ENCODE measurements at places on chromosomes 4 and X.

DNA sequence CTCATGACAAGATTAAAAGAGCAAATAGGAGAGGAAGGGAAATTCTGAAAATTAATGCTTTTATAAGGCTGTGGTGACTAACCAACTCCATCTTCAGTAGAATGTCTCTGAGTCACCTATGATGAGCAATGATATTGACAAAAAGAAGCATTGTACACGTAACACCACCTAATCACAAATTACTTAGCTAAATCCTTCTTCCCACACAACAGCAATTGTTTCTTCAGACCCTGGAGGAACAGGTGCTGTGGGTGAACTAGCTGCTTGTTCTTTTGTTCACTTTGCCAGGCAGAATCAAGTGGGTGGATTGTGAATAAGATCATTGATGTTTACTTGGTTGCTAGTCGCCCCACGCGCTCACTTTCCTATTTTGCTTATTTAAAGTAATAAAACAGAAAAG lies 315.5 kb downstream of the CAMK2D start:
- DNase-seq = peak; percentile 67

DNA sequence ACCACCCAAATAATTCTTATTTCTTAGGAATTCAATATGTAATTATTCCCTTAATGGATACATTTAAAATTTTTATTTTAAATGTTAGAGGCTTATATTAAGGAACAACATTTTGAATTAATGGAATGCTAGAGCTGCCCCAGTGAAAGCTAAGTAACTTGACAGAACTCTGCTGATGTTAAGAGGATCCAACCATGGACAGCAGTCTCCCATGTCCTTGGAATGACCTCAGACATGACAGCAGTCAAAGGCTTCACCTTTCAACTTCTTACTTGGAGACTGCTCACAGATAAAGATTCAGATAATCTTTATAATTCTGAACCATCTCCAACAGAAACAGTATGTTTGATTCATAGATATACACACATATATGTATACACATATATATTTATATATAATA lies 17.2 kb downstream of the PDLIM3 start:
- DNase-seq = no peak

DNA sequence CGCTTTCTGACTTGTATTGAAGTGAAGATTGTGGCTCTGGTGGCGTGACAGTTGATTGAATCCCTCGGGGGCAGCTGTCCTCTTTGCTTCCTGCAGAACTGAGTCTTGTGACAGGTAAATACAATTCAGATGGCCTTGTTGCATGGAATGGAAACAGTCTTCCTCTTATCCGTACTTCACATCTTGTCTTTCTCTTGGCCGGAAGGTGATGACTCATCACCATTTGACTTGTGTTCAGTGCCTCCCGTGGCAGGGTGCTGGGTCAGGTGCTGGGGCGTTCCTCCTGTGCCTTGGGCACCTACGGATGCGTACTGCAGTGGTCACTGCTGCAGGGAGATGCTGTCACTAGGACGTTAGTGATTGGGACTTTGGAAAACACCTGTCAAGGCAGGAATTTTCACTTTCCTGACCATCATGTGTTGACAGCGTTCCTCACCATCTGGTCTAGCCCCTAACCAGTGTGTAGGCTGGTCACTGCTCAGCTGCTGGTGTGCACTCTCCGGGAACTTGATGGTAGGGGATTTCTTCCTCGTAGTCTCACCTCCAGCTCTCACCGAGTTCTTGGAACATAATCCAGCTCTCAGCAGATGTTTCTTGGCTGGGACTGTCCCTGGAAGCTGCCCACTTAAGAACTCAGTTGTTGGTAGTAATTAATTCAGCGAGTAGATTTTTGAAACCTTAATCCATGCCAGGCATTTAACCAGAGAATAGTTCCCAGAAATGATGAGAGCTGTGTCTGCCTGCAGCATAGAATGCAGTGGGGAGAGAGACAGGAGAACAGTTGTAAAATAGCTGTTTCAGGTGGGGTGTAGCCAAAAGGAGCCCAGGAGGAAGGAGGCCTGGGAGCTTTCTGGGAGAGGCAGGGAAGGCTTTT lies 7.2 kb downstream of the TBC1D14 start:
- no peak for DNase-seq

- peak; percentile 65 for DNase-seq
These were observed at the start of gene JAKMIP1 for GRCh38 chr4:6200011-6200921. TSS of gene JAKMIP1 (minus strand) at chr4:6200549. CDS start at chr4:6112850, 87,699 bp downstream.

- DNase-seq = no peak
These were observed 122.2 kb downstream of the ANXA5 start for GRCh38 chr4:121574618-121575017.

- peak; percentile 1 for DNase-seq
These were observed 177.7 kb downstream of the RBM46 start for GRCh38 chr4:154958621-154959358.

- DNase-seq = no peak
These were observed 5.1 kb upstream of the PRMT9 start for GRCh38 chr4:147689067-147689466.

GRCh38 chrX:66408507-66408906 lies 230.4 kb downstream of the EDA2R start:
- DNase-seq = no peak

- DNase-seq = peak; percentile 17
These were observed 34.8 kb downstream of the OSTC start for GRCh38 chr4:108685036-108685686.

DNA sequence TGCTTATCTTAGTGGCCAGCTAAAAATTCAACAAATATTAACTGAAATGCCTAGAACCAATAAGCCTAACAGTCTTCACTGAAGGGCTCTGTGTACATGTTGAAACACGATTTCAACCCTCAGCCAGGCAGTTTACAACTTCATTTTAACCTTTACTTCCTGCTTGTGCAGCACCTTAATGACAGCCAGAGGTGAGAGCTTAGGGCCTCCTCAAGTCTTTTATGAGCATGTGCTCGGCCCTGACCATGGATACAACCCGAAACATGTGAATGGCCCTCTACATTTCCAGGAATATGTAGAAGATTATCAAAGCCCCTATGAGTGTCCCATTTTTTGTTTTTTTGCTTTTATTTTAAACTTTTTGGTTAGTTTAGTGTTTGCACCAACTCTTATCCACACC lies 88.3 kb downstream of the MSN start:
- DNase-seq = no peak

GRCh38 chr4:14302021-14302420 lies 674.5 kb upstream of the BOD1L1 start:
- DNase-seq = no peak

DNA sequence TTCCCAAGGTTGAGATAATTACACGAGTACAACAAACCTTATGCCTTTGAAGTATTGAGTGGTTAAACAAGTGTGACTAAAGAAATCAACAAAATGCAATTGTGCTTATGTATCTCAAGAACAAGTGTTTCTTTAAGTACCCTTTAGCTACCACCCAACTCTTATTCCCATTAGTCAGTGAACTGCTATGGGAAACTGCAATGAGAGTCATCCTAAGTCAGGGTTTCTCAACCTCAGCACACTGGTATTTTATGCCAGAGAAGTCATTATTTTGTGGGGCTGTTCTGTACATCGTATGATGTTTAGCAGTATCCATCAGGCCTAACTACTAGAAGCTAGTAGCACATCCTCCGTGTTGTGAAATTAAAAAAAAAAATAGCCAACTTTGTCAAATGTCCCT lies 549.1 kb upstream of the BOD1L1 start:
- DNase-seq = no peak

DNA sequence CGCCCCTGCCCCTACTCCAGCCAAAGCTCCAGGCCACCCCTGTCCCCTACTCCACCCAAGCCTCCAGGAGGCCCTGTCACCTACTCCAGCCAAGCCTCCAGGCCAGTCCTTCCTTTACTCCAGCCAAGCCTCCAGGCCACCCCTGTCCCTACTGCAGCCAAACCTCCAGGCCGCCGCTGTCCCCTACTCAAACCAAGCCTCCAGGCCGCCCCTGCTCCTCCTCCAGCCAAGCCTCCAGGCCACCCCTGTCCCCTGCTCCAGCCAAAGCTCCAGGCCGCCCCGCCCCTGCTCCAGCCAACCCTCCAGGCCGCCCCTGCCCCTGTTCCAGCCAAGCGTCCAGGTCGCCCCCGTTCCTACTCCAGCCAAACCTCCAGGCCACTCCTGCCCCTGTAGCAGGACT lies 5.1 kb upstream of the ASMT start:
- DNase-seq = no peak

GRCh38 chr4:41750626-41751448 lies 2.3 kb upstream of the PHOX2B start:
- DNase-seq = no peak

GRCh38 chrX:113390531-113390930 lies 549.9 kb upstream of the AMOT start:
- DNase-seq = no peak

GRCh38 chr4:100742045-100742444 lies 224.2 kb upstream of the EMCN start:
- peak; percentile 17 for DNase-seq

GRCh38 chr4:141636082-141636770 lies at the start of gene IL15:
TSS of gene IL15 (plus strand) at chr4:141636583. CDS start at chr4:141719465, 82,882 bp downstream.
- DNase-seq = peak; percentile 61

- DNase-seq = peak; percentile 51
These were observed 44.5 kb downstream of the BRWD3 start for GRCh38 chrX:80765220-80765625.

GRCh38 chr4:76665153-76665552 lies 230.1 kb downstream of the SHROOM3 start:
- DNase-seq = peak; percentile 82

DNA sequence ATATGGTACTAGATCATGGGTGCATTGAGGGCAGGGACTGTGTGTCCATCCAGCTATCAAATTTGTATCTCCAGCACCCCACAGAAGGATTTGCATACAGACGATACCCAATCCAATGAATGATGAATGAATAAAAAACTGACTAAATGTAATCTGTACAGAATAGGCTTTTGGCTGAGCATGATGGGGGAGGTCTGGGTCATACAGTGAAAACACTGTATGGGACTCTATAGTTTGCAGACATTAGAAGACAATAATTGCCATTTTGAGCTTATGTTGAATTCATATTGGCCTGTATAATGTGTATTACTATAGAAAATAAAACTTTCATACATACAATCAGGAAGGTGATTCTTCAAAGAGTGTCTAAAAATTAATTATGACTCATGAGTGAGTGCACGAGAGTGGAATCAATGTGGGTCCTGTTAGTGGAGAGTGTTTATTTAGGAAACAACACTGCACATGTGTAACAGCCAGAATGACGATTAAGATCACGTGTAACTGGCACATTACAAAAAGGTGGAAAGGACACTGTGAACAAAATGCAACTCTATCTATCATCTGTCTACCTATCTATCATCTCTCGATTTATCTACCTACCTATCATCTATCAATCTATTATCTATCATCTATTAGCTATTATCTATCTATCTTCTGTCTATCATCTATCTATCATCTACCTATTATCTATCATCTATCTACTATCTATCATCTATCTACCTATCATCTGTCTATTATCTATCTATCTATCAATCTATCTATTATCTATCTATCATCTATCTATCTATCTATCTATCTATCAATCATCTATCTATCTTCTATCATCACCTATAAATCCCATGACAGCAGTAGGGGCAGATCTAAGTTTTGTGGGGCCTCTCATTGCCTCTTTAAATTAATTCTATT lies 201.3 kb downstream of the PTTG2 start:
- peak; percentile 52 for DNase-seq

DNA sequence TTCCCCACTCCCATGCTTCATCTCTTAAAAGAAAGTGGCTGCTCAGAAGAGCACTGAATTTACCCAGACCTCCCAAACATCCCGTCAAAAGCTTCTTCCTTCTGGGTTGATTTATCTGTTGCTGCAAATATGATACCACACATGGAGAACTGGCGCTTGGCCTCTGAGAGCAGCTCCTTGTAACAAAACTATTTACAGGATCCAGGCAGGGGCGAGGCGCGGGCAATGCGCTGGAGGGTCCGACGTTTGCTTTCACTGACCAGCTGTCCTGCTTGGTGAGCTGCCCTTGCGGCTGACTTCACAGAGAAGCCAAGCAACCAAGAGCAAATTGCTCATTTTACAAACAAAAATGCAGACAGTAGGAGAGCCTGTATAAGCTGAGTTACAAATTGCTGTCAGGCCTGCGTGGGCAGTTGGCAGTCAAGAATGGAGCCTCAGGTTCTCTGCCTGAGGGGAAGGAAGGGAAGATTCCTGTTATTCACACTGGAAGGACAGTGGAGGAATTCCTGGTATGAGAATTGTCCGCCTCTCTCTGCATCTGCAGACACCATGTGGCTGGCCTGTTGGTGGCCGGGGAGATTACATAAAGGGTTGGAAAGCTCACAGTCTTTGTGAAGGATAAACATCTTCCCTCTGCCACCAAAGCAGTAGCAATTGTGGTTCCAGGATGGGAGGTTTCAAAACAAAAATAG lies 192.2 kb upstream of the LEF1 start:
- peak; percentile 31 for DNase-seq

GRCh38 chrX:14670819-14671218 lies 141.5 kb downstream of the GLRA2 start:
- DNase-seq = no peak

- no peak for DNase-seq
These were observed 38.4 kb downstream of the NOP14 start for GRCh38 chr4:2924765-2925301.

- DNase-seq = peak; percentile 61
These were observed 2.3 kb downstream of the NOX1 start for GRCh38 chrX:100871594-100872560.

DNA sequence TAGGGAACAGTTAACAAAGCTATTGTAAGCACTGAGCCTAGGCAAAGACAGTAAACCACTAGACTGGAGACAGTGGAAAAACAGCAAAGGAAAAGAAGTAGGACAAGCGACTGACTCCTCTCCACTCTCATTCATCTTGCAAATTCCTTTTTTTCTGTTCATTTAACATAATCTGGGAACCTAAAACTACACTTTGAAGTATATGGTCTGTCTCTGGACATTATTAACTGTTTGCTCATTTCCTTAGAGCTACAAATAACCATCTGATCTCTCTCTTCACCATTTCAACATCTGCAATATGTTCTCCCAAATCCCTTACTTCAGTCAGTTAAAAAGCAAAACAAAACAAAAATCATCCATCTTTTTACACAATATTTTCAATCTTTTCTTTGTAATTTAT lies 642 bp downstream of the HMGN5 start:
- no peak for DNase-seq

DNA sequence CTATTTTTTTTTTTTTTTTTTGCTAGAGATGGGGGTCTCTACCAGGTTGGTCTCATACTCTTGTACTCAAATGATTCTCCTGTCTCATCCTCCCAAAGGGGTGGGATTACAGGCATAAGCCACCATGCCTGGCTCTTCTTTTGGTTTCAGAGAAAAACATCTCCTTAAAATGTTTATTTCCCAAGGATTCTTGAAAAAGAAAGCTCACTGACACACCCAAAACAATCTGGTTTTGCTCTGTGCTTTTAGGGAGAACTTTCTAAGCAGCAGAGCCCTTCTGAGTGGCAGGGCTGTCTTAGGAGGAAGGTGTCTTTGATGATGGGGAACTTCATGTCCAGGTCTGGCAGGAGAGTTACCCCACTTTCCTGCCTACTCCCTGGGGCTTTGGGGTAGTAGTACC lies 1.2 kb downstream of the SOD3 start:
- no peak for DNase-seq

DNA sequence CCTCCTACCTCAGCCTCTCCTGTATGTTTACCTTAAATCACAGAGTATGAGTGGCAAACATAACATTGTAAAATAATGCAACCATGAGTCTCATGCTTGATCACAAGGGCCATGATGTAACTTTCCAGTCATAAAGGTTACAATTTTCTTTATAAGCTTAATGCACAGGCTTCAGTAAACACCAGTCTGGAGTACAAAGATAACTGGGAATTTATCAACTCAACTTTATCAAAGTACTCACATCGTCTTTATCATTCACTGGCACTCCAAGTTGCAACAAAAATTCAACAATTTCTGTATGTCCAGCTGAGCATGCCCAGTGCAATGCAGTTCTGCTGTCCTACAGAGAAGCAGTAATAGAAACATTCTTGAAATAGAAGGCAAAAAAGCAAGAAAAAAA lies 2.8 kb downstream of the PSMD10 start:
- DNase-seq = no peak

Measured in fibroblast of lung (primary cell).